Hepatocyte (in vitro differentiated cells): ENCODE measurements at places on chromosomes 3 and 15. TPM values are rescaled to one million over a fixed set of nuclear protein-coding genes. Genes with fewer than 3 reads are reported as not detected.

FGF12 gene
- 2.1 and 4.9 TPM in 2 replicates for total RNA-seq

TMEM266 gene
- 1.8 and 1.9 TPM in 2 replicates for total RNA-seq

GRCh38 chr15:42059661-42060476 is 34.5 kb downstream of the PLA2G4D start:
- no peak overlapping the region for H3K27ac ChIP-seq
- no peaks in the 10 kb centered on the region for H3K27me3 ChIP-seq
- peak; percentile 69 for DNase-seq
- no peaks in the 10 kb centered on the region for H3K4me1 ChIP-seq

ACAP2 gene
- 41.8 and 47.4 TPM in 2 replicates for total RNA-seq

DNA sequence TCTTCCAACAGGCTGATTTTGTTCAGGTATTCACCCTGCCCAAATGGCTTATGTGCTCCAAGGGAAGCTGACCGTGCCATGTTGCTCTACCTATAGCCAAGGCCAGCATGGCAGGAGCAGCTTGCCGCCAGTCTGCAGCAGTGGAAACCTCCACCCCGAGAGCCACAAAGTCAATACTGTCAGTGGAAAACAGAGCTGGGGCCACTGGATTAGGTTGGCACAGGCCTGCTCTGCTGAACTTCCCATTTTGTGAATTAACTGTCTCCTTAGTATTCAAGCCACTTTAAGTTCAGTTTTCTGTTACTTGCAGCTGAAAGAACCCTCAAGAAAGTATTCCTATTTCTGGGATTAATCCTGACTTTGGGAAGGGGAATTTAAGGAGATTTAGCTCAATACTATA is 63.8 kb upstream of the XCR1 start:
- no peak overlapping the region for H3K4me3 ChIP-seq
- H3K4me1 ChIP-seq = no peaks in the 10 kb centered on the region
- no peaks in the 10 kb centered on the region for H3K27me3 ChIP-seq
- no peak overlapping the region for H3K27ac ChIP-seq
- H3K36me3 ChIP-seq = no peaks in the 10 kb centered on the region

GRCh38 chr15:64070965-64071851 is 22.4 kb downstream of the CIAO2A start:
- no peaks in the 10 kb centered on the region for H3K36me3 ChIP-seq
- peaks cover 11% of the 10 kb centered on the region for H3K4me1 ChIP-seq
- H3K27ac ChIP-seq = peak overlapping the region; percentile 92
- no peak overlapping the region for H3K4me3 ChIP-seq

GRCh38 chr3:5079761-5080160 is 42.3 kb upstream of the ARL8B start:
- H3K4me1 ChIP-seq = peaks cover 5% of the 10 kb centered on the region
- no peak overlapping the region for H3K4me3 ChIP-seq
- no peak for DNase-seq
- no peaks in the 10 kb centered on the region for H3K36me3 ChIP-seq
- H3K27ac ChIP-seq = no peak overlapping the region
- no peaks in the 10 kb centered on the region for H3K27me3 ChIP-seq

DNA sequence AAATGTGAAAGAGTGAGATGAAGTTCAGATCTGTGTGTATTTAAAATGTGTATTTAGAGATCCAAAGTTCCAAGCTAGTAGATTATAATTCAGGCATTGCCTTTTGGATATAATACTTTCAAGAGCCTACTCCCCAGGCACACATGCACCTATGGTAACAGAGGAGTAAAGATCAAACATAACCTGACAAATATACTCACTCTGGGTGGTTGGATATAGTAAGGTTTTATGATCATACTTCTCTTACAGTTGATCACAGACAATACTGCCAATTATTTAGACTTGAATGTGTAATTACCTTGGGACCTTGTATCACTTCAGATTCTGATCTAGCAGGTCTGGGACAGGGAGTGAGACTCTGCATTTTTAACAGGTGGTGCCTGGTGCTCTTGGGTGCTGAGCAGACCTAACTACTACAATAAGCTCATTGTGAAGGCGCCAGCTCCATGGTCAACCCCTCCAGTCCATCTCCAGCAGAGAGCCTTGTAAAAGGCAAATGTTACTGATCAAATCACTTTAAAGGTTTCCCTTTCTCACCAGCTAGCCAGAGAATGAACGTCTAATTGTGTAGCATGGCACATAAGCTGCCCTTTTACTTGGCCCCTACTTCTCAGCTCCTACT is 55.5 kb downstream of the NBEAL2 start:
- DNase-seq = no peak
- no peaks in the 10 kb centered on the region for H3K27me3 ChIP-seq
- no peak overlapping the region for H3K4me3 ChIP-seq
- H3K4me1 ChIP-seq = peaks cover 9% of the 10 kb centered on the region

DNA sequence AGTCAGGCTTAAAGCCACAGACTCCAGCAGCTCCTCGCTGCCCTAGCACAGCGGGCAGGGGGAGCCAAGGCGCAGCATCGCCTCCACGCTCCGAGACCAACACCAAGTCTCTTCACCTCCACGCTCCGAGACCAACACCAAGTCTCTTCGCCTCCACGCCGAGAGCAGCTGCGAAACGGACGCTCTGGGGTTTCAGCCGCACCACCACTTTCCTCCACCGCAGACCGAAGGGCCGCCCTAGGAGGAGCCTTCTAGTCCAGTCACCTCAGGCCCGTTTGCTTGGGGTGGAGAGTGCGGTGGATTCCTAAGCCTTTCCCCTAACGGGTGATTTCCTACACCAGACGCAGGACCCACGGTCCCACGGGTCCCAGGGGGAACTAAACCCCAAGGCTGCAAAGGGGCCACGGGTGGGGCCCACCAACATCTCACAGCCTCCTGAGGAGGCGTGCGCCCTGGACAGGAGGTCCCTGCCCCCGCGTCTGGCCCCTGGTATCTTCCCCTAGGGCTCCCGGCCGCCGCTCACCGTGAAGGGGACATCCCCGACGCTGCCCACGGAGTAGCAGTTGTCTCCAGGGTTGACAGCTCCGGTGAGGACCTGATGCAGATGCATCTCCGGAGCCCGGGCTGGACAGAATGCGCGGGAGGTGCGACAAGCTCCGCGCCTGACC is 501 bp downstream of the DMXL2 start:
- no peaks in the 10 kb centered on the region for H3K36me3 ChIP-seq
- H3K4me1 ChIP-seq = peaks cover 8% of the 10 kb centered on the region
- peak; percentile 68 for DNase-seq
- peak overlapping the region; percentile 93 for H3K4me3 ChIP-seq
- no peaks in the 10 kb centered on the region for H3K27me3 ChIP-seq
- peak overlapping the region; percentile 74 for H3K27ac ChIP-seq

GRCh38 chr15:88385078-88385700 is 82.0 kb downstream of the MRPL46 start:
- H3K4me1 ChIP-seq = peaks cover 16% of the 10 kb centered on the region
- no peak overlapping the region for H3K27ac ChIP-seq
- no peak for DNase-seq
- no peaks in the 10 kb centered on the region for H3K27me3 ChIP-seq

- H3K36me3 ChIP-seq = no peaks in the 10 kb centered on the region
- peaks cover 7% of the 10 kb centered on the region for H3K4me1 ChIP-seq
- DNase-seq = no peak
- no peaks in the 10 kb centered on the region for H3K27me3 ChIP-seq
- H3K4me3 ChIP-seq = no peak overlapping the region
Measured at GRCh38 chr3:33004961-33005360, 53.5 kb downstream of the CCR4 start.

GATM gene
- 231 and 268 TPM in 2 replicates for total RNA-seq

EFHB gene
- 0.64 and 0.70 TPM in 2 replicates for total RNA-seq

DNA sequence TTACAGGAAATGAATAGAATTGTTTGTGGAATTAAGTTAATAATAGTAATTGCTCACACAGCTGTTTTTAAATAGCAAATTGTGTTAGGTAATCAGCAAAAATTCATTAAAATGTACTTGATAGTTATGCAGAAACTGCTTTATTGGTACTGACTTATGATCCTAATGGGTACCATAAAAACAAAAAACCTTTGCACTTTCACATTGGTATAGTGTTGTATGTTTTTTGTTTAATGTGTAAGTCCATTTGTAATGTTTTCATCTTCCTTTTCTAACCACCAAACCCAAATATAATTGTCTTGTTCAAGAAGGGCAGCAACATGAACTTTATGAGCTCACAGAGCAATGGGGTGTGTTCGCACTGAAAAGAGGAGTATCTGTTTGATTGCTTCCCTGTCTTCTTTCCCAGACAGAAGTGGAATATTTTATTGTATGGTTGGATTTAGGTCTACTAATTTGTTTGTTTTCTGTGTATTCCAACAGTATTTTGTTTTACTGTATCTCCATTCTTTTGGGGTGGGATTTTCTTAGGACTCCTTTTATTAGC is 135.8 kb downstream of the TCF12 start:
- no peak overlapping the region for H3K27ac ChIP-seq
- no peaks in the 10 kb centered on the region for H3K36me3 ChIP-seq
- H3K27me3 ChIP-seq = no peaks in the 10 kb centered on the region

DNA sequence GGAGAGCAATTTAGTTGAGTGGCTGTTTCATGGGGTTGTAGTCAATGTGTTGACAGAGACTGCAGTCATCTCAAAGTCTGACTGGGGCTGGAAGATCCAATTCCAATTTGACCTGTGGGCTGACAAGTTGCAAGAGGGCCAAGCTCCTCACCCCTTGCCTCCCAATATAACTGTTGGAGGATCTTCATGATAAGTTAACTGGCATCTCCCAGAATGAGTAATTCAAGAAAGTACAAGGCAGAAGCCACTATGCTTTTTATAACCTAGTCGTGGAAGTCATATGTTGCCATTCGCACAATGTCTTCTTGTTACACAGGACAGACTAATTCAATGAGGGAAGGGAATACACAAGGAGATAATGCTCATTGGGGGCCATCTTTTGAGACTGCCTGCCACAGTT is 29.1 kb downstream of the GPR15 start:
- H3K27ac ChIP-seq = no peak overlapping the region
- no peaks in the 10 kb centered on the region for H3K36me3 ChIP-seq
- no peak for DNase-seq

CSPG5 gene
- 0.44 and 0.47 TPM in 2 replicates for total RNA-seq

- no peaks in the 10 kb centered on the region for H3K4me1 ChIP-seq
- H3K27me3 ChIP-seq = no peaks in the 10 kb centered on the region
- no peak overlapping the region for H3K4me3 ChIP-seq
- no peak overlapping the region for H3K27ac ChIP-seq
Measured at GRCh38 chr15:93291380-93291779, 202.4 kb upstream of the RGMA start.
